Cardiac muscle cell (in vitro differentiated cells and primary cell): ENCODE measurements at places on chromosomes 6 and 20. TPM values are rescaled to one million over a fixed set of nuclear protein-coding genes. Genes with fewer than 3 reads are reported as not detected.

GRCh38 chr6:135025175-135025574, 29.4 kb downstream of the HBS1L start:
- no peak overlapping the region for H3K4me3 ChIP-seq
- H3K27me3 ChIP-seq: no peaks in the 10 kb centered on the region
- no peaks in the 10 kb centered on the region for H3K4me1 ChIP-seq

- no peak overlapping the region for H3K4me3 ChIP-seq
- H3K27ac ChIP-seq: no peak overlapping the region
- no peaks in the 10 kb centered on the region for H3K27me3 ChIP-seq
- H3K36me3 ChIP-seq: peaks cover 2% of the 10 kb centered on the region
Observed at GRCh38 chr6:4008324-4009047, 70.5 kb downstream of the FAM217A start.

DNA sequence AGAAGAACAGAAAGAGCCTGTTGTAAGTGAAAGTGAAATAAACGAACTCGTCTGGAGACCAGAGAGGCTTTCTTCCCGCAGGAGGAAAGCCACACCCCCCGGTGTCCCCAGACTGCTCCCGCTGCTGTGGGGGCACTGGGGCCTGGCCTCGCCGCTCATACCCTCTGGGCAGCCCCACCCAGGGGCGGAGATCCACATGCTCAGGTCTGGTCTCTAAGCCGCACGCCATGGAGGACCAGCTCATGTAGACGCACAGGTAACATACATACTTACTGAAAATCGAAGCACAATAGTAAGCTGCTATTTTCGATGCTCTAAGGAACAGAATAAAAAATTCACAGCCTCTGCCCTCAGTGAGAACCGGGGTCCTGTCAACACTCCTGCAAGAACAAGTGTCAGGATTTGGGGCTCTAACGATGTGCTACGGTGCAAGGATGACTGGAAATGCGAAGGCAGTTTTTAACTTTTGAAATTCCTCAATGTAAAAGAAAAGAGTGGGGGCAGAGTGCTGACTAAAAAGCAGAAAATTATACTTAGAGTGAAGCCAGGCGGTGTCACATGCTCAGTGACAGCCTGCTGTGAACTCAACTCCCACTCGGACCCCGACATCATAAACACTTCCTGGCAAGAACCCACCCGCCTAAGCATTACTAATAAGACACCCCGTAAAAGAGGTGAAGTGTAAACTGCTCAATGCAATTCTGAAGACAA, 110.5 kb downstream of the IRF4 start:
- H3K4me3 ChIP-seq: no peak overlapping the region
- no peak for DNase-seq
- no peak overlapping the region for H3K27ac ChIP-seq
- H3K36me3 ChIP-seq: no peaks in the 10 kb centered on the region
- no peaks in the 10 kb centered on the region for H3K4me1 ChIP-seq

DNA sequence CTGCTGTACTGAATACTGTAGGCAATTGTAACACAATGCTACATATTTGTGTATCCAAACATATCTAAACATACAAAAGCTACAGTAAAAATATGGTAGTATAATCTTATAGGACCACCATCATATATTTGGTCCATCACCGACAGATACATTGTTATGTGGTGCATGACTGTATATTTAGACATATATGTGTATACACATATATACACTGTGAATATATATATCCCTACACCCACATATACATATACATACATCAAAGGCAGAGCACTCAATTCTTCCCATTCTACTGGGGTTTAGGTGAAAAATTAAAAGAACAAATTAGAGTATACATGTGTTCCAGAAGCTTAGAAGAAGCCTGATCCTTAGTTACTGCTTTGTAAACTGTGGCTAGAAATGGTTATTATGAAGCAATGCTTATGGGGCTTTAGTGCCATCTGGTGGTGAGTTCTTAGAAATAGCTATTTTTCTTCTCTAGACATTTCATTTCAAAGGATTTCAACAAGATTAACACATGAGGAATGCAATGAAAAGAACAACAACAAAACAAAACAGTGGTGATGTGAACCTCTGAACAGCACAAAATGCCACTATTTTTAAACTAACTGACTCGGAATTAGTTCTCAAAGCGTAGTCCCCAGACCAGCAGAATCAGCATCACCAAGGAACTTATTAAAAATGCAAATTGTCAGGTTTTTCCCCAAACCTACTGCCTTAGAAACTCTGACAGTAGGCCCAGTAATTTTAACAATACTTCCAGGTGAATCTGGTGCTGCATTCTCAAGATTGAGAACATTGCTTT, 38.0 kb downstream of the PKHD1 start:
- H3K4me3 ChIP-seq: no peak overlapping the region
- no peaks in the 10 kb centered on the region for H3K36me3 ChIP-seq
- no peak overlapping the region for H3K27ac ChIP-seq
- peak; percentile 49 for DNase-seq

DNA sequence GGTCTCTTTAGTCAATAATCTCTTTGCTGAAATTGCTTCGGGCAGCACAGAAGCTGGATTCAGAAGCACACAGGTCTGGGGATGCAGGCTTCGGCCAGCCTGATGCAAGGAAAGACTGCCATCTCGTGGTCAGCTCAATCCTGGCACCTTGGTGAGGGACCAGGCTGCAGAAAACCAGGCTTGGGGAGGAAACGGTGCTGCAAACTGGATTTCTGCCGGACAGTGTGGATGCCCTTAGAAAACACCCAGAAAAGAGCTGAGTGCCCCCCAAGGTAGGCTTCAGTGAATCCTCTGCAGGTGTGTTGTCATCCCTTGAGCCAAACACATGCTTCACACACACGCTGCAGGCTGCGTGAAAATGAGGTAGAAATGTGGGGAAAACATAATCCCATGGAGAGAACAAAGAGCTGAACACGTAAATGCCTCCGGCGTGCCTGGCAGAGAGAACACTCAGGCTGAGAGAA, 89.8 kb upstream of the PAX1 start:
- H3K36me3 ChIP-seq: no peaks in the 10 kb centered on the region
- no peaks in the 10 kb centered on the region for H3K4me1 ChIP-seq
- H3K4me3 ChIP-seq: no peak overlapping the region
- peaks cover 71% of the 10 kb centered on the region for H3K27me3 ChIP-seq

DNA sequence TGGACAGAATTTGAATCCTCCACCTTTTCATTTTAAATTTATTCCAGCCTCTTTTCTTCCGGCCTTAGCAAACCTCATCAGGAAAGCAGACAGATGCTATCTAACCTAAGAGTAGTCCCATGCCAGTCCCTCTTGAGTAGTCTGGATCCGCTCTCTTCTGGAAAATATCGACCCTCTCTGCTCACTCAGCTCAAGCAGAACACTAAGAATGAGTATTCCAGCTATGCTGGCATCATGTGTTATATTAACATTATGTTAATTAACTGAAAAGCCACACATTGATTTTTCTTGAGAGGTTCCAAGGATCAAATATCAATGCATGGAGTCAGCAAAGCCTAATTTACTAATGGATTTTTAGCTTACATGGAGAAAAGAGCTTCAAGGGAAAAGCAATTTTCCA, 161.4 kb downstream of the ID4 start:
- H3K27me3 ChIP-seq: no peaks in the 10 kb centered on the region
- peaks cover 14% of the 10 kb centered on the region for H3K4me1 ChIP-seq
- no peak for DNase-seq
- H3K27ac ChIP-seq: no peak overlapping the region
- H3K36me3 ChIP-seq: no peaks in the 10 kb centered on the region

DNA sequence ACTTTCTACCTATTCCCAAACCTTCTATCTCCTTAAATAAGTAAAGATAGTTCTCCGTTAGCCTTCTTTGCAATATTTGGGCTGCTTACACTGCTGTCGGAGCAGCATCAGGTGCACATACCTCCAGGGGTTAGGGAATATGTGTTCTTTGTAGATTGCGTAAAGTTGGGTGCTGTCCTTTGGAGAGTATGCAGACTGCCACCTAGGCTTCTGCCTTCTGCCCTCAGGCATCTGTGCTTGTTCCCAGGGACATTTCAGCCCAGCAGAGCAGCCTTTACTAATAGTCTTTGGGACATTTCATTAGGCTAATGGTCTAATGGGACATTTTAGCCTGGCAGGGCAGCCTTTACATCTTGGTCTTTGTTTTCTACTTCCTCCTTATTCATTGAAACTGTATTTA, 260.6 kb downstream of the TPBG start:
- DNase-seq: no peak
- no peaks in the 10 kb centered on the region for H3K27me3 ChIP-seq
- no peaks in the 10 kb centered on the region for H3K36me3 ChIP-seq
- no peak overlapping the region for H3K27ac ChIP-seq

DNA sequence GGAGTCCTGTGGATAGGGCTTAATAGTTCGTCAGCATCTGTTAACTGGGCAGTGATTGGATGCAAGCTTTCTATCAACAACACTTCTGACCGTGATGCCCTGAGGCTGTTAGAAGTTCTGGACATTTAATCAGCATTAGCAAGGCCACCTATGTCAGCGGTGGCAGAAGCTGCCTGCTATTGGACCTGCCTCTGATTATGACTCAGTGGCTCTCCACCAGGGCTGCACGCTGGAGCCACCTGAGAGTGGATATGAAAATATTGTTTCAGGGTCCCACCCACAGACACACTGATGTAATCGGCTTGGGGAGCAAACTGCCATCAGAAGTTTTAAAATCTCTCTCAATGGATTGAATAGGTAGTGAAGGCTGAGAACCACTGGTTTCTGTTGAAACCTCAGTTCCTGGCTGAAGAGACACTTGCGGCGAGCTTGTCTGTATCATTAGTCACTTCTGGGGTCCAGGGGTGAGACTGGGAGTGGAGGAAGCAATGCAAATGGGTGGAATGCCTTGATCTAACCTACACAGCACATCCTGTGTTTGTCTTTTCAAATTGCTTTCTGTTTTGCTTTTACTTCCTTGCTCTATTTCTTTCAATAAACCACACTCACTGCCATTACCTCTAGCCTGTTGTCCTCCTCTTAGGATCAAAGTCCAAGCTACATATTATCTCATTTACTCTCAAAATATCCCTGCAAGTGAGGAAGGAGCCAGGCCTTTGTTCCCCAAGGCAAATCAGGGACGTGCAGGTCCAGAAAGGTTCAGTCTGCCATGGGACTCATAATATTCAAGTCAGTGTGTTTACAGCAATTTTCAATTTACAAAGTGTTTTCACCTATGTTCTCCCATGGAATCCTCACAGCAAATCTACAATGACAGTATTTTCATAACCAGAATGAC, 4.2 kb downstream of the CLIC5 start:
- no peaks in the 10 kb centered on the region for H3K36me3 ChIP-seq
- no peak overlapping the region for H3K27ac ChIP-seq
- no peak for DNase-seq
- H3K27me3 ChIP-seq: peaks cover 4% of the 10 kb centered on the region

DNA sequence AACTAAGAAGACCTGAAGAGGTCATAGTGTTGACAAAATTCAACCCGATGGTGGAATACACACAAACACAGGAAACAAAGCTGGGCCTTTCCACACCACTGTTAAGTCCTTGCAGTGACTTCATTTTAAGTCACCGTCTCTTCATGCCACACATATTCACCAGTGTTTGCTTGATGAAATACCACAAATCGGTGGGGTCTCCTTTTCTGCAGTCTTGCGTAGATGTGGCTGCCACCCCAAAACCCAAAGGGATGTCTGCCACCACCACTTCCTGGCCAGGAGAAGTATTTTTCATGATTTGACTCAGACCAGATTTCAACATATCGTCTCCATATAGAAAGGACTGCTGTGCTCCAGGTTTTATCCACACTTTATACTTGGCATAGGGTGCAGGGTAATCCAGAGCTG, 11.0 kb upstream of the COL10A1 start:
- no peaks in the 10 kb centered on the region for H3K4me1 ChIP-seq
- H3K27ac ChIP-seq: no peak overlapping the region
- peak; percentile 49 for DNase-seq
- H3K36me3 ChIP-seq: no peaks in the 10 kb centered on the region
- no peaks in the 10 kb centered on the region for H3K27me3 ChIP-seq

- H3K4me1 ChIP-seq: no peaks in the 10 kb centered on the region
- DNase-seq: no peak
- H3K27me3 ChIP-seq: no peaks in the 10 kb centered on the region
- no peaks in the 10 kb centered on the region for H3K36me3 ChIP-seq
- no peak overlapping the region for H3K4me3 ChIP-seq
- H3K27ac ChIP-seq: no peak overlapping the region
Observed at GRCh38 chr6:91328241-91328640, 741.4 kb upstream of the MAP3K7 start.

GRCh38 chr6:57316581-57317059, 810 bp upstream of the PRIM2 start:
- H3K27ac ChIP-seq: no peak overlapping the region
- H3K27me3 ChIP-seq: no peaks in the 10 kb centered on the region
- H3K4me1 ChIP-seq: no peaks in the 10 kb centered on the region
- peak overlapping the region; percentile 43 for H3K4me3 ChIP-seq

- H3K4me3 ChIP-seq: no peak overlapping the region
- DNase-seq: no peak
- H3K27me3 ChIP-seq: no peaks in the 10 kb centered on the region
- no peak overlapping the region for H3K27ac ChIP-seq
- H3K36me3 ChIP-seq: no peaks in the 10 kb centered on the region
- peaks cover 6% of the 10 kb centered on the region for H3K4me1 ChIP-seq
Observed at GRCh38 chr6:105384004-105384403, 18.9 kb downstream of the PREP start.

GRCh38 chr6:55994531-55994930, 119.1 kb upstream of the BMP5 start:
- H3K27ac ChIP-seq: no peak overlapping the region
- H3K4me3 ChIP-seq: no peak overlapping the region
- H3K27me3 ChIP-seq: no peaks in the 10 kb centered on the region
- H3K36me3 ChIP-seq: no peaks in the 10 kb centered on the region
- H3K4me1 ChIP-seq: no peaks in the 10 kb centered on the region

- DNase-seq: peak; percentile 58
- H3K27me3 ChIP-seq: peaks cover 52% of the 10 kb centered on the region
- peaks cover 6% of the 10 kb centered on the region for H3K4me1 ChIP-seq
- no peaks in the 10 kb centered on the region for H3K36me3 ChIP-seq
- H3K27ac ChIP-seq: no peak within 1 kb of the TSS
Observed at GRCh38 chr6:127518710-127519468, at the start of gene MTCL3. MTCL3 (minus strand) TSS chr6:127519335.

DNA sequence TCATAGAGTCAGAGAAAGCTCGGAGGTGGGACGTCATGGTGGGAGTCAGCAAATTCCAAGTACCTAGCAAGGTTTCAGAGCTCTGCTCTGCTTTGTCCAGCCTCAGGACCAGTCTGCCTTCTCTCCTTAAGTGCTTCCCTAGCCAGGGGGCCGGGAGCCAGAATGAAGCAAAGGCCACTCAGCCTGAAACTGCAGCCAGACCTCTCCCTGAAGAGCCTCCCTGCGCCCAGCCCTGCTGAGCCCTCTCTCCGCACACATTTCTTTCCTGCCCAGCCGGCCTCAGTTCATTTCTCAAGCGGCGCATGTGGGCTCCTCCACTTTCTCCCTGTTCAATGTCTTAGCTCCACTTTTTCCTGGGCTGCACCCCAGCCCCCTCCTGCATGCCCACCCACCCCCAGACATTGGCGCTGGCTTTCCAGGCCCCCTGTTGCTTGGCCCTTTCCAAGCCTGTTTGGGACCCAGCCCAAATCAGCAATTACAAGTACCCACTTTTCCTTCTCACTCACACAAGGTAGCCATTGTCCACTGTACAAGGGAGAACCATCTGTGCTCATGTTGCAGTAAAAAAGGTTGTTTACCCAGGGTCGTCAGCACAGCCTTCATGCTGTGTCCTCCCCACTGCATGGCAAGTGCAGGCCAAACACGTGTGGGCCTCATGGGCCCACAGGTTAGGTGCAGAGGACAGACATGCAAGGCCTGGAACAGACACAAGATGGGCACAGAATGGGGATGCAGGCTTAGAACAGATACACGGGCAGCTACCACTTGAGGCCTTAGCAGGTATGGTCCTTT, 147.1 kb downstream of the MRPL14 start:
- no peaks in the 10 kb centered on the region for H3K36me3 ChIP-seq
- H3K27ac ChIP-seq: no peak overlapping the region
- no peak for DNase-seq

Gene NUS1
- 12.7 and 15.9 TPM in 2 replicates for polyA plus RNA-seq

Gene TRPC4AP
- polyA plus RNA-seq: 123 and 131 TPM in 2 replicates

Gene SAMD3
- not detected in 2 replicates for polyA plus RNA-seq

Gene TCF21
- 1.8 and 4.0 TPM in 2 replicates for polyA plus RNA-seq

Gene GPR6
- not detected in 2 replicates for polyA plus RNA-seq
